ENCODE measurements at places on chromosomes 5 and 9. TPM values are rescaled to one million over a fixed set of nuclear protein-coding genes. Genes with fewer than 3 reads are reported as not detected.

The RNF208 gene
- 4.4 TPM for total RNA-seq

The CRB2 gene
- total RNA-seq = 0.11 TPM

The EQTN gene
- total RNA-seq = not detected

- DNase-seq = no peak
Measured at GRCh38 chr5:136811551-136811950, 446.2 kb upstream of the TRPC7 start.

The ERAP2 gene
- total RNA-seq = 9.2 TPM

DNA sequence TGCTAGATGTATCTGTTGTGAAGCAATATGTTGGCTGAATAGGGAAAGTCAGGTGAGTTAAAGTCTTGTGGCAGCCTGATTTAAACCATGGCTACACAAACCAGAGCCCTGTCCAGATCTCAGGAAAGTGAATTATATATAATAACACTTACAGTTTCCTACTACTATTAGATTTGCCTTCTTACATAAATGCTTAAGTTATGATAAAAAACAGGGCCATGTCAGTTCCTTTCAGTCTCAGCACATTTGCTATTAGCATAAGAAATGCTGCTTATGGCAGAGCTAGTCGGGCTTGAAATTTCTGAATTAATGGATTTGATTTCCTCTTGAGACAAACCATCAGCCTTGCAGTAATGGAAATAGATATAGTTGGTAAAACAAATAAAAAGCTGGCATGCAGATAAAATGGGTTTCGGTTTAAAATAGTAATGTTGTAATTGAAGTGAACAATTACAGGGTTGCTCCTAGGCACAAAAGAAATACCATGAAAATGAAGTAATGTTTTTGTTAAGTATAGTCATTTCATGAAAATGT, 664.2 kb upstream of the ZNF608 start:
- no peak for DNase-seq

The ANKRD55 gene
- total RNA-seq = not detected

DNA sequence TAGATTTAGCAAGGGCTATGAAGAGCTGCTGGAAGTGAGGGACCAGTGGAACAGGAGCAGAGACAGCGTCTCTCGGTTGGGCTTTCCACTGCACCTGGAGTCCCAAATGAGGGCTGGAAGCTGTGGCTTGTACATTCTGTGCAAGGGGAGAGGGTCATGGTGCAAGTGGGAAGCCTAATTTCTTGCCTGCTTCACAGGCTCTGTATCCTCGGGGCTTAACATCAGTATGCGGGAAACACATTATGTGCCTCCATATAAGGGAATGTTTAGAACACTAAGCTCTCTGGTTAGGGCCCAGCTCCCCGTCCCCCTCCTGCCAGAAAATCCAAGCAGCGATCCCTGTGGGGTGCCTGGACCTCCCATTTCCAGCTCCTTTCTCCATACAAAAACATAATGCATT, 89.0 kb upstream of the NIPAL4 start:
- no peak for DNase-seq

The GRM6 gene
- not detected for total RNA-seq

DNA sequence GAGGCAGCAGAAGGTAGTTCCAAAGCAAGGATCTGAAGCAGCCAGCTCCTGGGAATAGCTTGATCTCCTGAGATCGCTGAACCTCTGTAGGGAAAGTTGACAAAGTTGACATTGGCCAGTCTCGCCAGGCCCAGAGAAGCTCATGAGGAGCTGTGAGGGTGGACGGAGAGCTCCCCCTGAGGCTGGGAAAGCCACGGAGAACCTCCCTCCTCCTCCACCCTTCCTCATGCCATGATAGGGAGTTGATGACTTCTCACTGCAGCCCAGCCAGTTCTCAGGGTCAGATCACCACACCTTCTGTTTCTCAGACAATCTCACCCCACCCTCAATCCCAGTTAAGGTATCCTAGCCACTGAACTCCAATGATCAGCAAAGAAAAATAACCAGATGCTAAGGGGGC, 30.4 kb upstream of the KCNV2 start:
- DNase-seq = no peak

The BTNL8 gene
- total RNA-seq = 1.5 TPM

GRCh38 chr5:113776168-113776567, 262.7 kb downstream of the YTHDC2 start:
- no peak for DNase-seq
